ENCODE measurements at places on chromosomes 4 and X. TPM values are rescaled to one million over a fixed set of nuclear protein-coding genes. Genes with fewer than 3 reads are reported as not detected.

The ARAP2 gene
- 11.6 TPM for total RNA-seq

The AMBN gene
- not detected for total RNA-seq

The HERC3 gene
- total RNA-seq, result 7.1 TPM

The C1QTNF7 gene
- not detected for total RNA-seq

The RAB33A gene
- total RNA-seq, result 0.87 TPM

The CD40LG gene
- not detected for total RNA-seq

The ASB5 gene
- 0.84 TPM for total RNA-seq

The ZNF275 gene
- 11.9 TPM for total RNA-seq

The RBM46 gene
- total RNA-seq, result 0.62 TPM

The BGN gene
- total RNA-seq, result 0.98 TPM

The IL15 gene
- total RNA-seq, result 0.98 TPM

The P2RY10 gene
- not detected for total RNA-seq

The SFRP2 gene
- total RNA-seq, result 3.2 TPM

The IGBP1 gene
- 60.1 TPM for total RNA-seq

The SATL1 gene
- total RNA-seq, result 0.51 TPM
